ENCODE measurements at places on chromosomes 3 and 15.

DNA sequence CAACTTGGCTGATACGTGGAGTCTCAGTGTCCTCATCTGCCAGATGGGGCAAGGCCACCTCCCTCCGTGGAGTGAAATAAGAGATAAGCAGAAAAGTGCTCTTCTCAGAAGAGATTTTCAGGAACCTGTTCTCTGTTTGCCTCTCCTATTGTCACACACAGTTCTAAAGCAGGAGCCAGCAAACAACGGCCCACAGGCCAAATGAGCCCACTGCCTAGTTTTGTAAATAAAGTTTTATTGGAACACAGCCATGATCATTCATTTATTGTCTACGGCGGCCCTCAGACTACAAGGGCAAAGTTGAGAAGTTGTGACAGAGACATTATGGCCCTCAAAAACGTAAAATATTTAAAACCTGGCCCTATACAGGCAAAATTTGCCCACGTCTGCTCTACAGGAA lies 256.8 kb upstream of the IGF1R start:
- DNase-seq, result no peak

GRCh38 chr15:34889476-34889875 lies 80.1 kb downstream of the AQR start:
- peak; percentile 52 for DNase-seq

- no peak for DNase-seq
These were observed 28.7 kb downstream of the BFSP2 start for GRCh38 chr3:133428552-133428951.

DNA sequence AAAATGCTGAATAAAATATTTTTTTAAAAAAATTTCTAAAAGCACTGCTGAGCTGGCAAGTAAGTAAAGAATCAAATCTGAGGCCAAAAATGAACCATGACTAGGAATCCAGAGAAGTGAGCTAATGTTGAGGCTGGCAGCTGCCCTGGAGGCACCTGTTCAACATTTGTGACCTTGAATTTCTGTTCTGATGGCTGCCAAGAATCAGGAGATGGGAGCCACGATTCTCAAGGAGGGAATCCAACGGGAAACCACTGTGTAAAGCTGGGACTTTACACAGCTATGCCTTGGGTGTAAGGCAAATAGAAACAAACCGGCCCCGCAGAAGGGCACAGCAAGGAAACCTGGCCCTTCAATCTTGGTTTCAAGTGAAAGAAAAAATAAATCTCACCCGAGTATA lies 22.7 kb downstream of the HEG1 start:
- no peak for DNase-seq

DNA sequence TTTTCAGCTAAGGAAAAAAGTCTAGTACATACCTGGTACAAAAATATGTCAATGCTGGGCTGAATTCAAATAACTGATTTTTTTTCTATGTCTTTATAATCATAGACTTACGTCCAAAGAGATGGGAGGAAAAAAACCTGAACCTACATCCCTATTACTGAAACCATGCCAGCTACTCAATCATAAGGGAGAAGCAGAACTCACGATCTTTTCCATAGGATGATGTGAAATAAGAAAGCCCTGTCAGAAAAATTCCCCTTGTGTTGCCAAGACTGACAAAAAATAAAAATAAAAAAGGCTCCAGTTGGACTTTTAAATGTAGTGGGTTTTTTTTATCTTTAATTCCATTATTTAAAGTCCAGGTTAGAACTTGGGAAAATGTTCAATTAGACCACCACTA lies 3.3 kb downstream of the MSL2 start:
- no peak for DNase-seq

DNA sequence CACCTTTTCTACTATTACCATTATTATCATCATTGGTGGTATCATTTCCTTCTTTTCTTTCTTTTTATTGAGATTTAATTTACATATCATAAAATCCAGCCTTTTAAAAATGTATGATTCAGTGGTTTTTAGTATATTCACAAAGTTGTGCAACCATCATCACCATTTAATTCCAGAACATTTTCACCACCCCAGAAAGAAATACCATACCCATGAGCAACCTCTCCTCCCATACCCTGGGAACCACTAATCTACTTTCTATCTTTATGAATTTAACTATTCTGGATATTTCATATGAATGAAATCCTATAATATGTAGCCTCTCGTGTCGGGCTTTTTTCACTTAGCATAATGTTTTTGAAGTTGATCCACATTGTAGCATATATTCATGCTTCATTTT lies 29.1 kb downstream of the AAGAB start:
- DNase-seq, result peak; percentile 77

All from EL (cell line).